ENCODE measurements at places on chromosomes 16 and 17. TPM values are rescaled to one million over a fixed set of nuclear protein-coding genes. Genes with fewer than 3 reads are reported as not detected.

- no peaks in the 10 kb centered on the region for H3K36me3 ChIP-seq
- no peaks in the 10 kb centered on the region for H3K4me1 ChIP-seq
- DNase-seq = no peak
- no peak overlapping the region for H3K27ac ChIP-seq
- H3K4me3 ChIP-seq = no peak overlapping the region
Observed at GRCh38 chr17:67818110-67819002, 6.9 kb upstream of the BPTF start.

DNA sequence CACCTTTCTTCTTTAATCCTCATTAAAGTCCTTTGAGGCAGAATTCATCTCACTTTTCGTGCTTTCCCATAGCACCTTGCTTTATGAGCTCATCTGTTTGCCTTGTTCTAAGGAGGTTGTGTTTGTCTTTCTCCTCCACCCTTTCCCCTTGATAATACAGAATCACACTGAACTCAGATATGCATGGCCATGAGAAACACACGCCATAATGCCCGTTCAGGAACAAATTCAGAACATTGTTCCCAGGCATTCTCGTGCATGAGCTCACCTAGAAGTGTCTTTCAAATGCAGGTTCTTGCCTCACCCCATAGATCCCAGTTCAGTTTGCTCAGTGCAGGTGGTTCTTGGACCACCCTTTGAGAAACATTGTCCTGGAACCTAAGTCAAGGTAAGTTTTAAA, 71.1 kb downstream of the TMEM114 start:
- H3K4me3 ChIP-seq = no peak overlapping the region
- H3K27ac ChIP-seq = peak overlapping the region; percentile 2
- peaks cover 22% of the 10 kb centered on the region for H3K27me3 ChIP-seq

TRIM72 gene
- total RNA-seq = not detected

- peaks cover 16% of the 10 kb centered on the region for H3K4me1 ChIP-seq
- no peaks in the 10 kb centered on the region for H3K27me3 ChIP-seq
- no peaks in the 10 kb centered on the region for H3K36me3 ChIP-seq
Observed at GRCh38 chr17:28476076-28476865, 2.8 kb downstream of the SLC13A2 start.

DNA sequence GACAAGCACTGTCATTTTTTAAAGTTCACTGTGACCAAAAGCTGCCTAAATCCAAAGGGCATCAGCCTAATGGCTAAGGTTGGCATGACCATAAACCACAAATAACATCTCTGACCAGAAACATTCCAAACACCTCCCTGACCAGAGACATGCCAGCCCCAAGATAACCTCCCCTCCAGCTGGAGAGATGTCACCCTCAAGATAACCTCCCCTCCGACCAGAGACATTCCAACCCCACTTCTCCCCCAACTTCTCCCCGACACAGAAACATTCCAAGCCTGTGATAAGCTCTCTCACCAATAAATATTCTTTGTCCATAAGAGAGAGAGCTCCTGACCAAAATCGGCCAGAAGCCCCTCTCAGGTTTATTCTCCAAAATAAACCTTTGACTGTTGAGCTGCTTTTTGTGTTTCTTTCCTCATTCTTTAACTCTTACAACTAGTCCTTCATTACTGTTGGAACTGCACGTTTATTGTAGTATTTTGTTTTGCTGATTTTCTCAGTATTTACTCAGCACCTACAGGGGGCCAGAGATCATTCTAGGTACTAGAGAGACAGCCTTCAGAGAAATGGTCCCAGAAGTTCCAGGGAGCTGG, 325.6 kb downstream of the SLC39A11 start:
- no peaks in the 10 kb centered on the region for H3K27me3 ChIP-seq
- no peak overlapping the region for H3K27ac ChIP-seq

GALNS gene
- 30.2 TPM for total RNA-seq

DNA sequence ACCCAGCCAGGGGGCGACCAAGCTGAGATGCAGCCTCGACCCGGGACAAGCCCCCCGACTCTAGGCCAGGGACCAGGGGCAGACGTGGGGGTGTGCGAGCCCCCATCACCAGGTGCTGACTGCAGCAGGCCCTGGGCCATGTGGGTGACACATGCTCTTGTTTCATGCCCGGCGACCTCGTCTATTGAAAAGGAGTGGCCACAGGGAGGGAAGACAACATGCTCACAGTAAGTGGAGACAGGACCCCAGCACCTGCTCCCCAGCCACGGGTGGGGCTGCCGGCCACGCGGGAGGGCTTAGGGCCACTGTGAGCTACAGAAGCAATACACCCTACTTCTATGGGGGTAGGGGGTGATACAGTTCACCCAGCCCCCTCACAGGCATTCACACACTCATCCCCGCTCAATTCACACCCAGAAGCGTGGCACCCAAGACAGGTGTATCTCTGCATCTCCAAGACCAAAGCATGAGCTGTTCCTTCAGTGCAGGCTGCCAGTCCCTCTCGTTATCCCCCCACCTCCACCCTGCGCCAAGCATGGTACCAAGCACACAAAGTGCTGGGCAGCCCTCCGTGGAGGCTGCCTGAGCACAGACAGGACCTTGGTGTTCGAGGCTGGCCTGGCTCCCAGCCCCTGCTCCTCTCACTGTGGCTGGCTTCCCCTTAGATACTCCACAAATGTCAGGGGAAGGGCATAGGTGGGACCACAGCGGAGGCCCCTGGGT, 13.6 kb downstream of the VASN start:
- no peaks in the 10 kb centered on the region for H3K36me3 ChIP-seq
- DNase-seq = no peak
- H3K27me3 ChIP-seq = no peaks in the 10 kb centered on the region

FKBP10 gene
- total RNA-seq = 249 TPM

TMC8 gene
- total RNA-seq = 0.85 TPM

DNA sequence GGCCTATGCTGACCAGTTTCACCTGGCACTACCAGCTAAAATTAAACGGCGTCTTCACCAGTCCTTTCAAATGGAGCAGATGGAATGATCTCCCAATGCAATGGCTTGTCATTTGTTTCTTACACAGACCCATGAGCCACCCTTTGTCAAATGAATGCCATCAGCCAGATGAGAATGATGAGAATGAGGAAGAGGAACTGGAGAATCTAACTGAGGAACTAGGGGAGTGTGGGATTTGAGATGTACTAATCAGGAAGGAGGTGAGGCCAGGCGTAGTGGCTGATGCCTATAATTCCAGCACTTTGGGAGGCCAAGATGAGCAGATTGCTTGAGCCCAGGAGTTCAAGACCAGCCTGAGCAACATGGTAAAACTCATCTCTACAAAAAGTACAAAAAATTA, 116.4 kb downstream of the HS3ST3A1 start:
- no peak for DNase-seq
- H3K4me1 ChIP-seq = no peaks in the 10 kb centered on the region
- H3K4me3 ChIP-seq = no peak overlapping the region
- no peak overlapping the region for H3K27ac ChIP-seq
- no peaks in the 10 kb centered on the region for H3K27me3 ChIP-seq
- peaks cover under 1% of the 10 kb centered on the region for H3K36me3 ChIP-seq

GRCh38 chr17:61406971-61407911, 7.6 kb downstream of the TBX2 start:
- H3K27ac ChIP-seq = no peak overlapping the region
- H3K27me3 ChIP-seq = peaks cover 72% of the 10 kb centered on the region
- peaks cover 15% of the 10 kb centered on the region for H3K4me1 ChIP-seq
- peaks cover 8% of the 10 kb centered on the region for H3K36me3 ChIP-seq

DNA sequence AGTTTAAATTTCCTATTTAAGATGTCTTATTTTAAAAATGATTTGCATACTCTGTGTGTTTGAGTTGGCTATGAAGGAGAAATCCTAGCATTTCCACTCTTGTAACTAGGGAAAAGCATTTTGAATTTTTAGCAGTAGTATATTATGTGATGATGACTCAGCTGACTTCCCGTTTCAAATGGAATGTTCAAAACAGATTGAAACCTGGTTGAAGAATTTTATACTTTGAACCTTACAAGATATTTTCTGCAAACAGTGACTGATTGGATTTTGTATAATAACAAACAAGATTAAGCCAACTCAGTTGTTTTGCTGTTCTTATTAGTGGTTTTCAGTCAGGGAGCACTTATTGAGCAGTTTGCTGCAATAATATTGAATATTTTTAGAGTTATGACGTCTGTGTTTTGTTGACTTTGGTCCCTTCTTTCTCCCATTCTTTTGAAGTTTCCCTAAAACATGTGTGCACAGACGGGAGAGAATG, 8.0 kb downstream of the TNRC6A start:
- peak overlapping the region; percentile 40 for H3K27ac ChIP-seq
- H3K27me3 ChIP-seq = no peaks in the 10 kb centered on the region
- peaks cover 31% of the 10 kb centered on the region for H3K4me1 ChIP-seq

DNA sequence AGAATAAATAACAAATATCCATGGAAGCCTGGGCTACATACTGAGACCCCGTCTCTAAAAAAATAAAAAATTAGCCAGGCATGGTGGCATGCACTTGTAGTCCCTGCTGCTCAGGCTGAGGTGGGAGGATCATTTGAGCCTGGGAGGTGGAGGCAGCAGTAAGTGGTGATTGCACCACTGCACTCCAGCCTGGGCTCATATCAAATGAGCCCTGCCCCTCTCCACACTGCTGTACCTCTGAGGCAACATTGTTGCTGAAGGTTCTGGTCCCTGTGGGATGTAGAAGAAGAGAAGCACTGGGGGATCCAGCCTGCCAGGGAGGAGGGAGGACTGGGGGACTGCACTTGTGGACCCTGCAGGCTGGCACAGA, 11.4 kb upstream of the ARHGAP23 start:
- H3K4me1 ChIP-seq = peaks cover 3% of the 10 kb centered on the region
- H3K27me3 ChIP-seq = peaks cover 31% of the 10 kb centered on the region
- peak overlapping the region; percentile 48 for H3K27ac ChIP-seq

GRCh38 chr17:44280392-44280937, 12.5 kb upstream of the SLC4A1 start:
- H3K4me3 ChIP-seq = no peak overlapping the region
- peaks cover 6% of the 10 kb centered on the region for H3K27me3 ChIP-seq
- H3K4me1 ChIP-seq = no peaks in the 10 kb centered on the region
- DNase-seq = no peak

DNA sequence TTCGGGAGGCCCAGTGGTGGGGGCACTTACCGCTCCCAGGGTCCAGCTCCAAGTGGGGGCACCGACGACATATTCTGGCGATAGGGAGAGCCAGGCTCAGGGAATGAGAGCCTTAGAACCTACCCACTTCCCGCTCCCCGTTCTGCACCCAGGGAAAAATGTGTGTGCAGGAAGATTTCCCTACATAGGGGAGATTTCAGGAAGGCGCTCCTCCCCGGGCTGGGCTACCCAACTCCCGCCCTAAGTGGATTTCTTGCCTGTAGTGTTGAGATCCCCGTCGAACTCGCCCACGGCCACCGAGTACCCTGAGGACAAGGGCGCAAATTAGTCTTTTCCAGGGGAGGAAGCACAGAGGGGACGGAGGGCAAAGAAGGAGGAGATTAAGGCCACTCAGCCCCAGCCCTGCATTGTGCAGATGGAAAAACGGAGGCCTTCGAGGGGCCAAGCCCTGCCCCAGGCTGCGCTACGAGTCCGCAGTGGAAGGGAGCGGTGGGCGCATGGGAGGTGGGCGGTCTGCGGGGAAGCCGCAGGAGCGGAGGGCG, 5.1 kb downstream of the ITGA2B start:
- no peak overlapping the region for H3K27ac ChIP-seq
- peak overlapping the region; percentile 86 for H3K4me3 ChIP-seq
- H3K27me3 ChIP-seq = peaks cover 35% of the 10 kb centered on the region
- H3K36me3 ChIP-seq = no peaks in the 10 kb centered on the region

HS3ST2 gene
- 0.12 TPM for total RNA-seq

DNA sequence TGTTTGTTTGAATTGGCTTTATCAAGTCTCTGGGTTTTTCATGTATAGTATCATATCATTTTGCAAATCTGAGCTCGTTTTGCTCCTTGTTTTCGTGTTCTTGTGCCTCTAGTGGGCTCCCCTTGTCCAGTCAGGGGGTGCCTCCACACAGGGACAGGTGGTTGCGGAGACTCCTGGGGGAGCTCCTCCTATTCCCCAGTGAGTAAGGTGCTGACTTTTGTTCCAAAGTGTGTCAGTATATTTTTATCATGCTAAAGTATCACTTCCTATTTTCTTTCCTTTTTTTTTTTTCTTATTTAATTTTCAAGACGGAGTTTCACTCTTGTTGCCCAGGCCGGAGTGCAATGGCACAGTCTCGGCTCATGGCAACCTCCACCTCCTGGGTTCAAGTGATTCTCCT, 30.3 kb upstream of the IL17C start:
- H3K36me3 ChIP-seq = peaks cover 5% of the 10 kb centered on the region
- no peak overlapping the region for H3K27ac ChIP-seq
- H3K4me3 ChIP-seq = no peak overlapping the region
- DNase-seq = no peak
- H3K27me3 ChIP-seq = no peaks in the 10 kb centered on the region

- H3K4me1 ChIP-seq = peaks cover 13% of the 10 kb centered on the region
- DNase-seq = no peak
- no peaks in the 10 kb centered on the region for H3K36me3 ChIP-seq
- no peak overlapping the region for H3K27ac ChIP-seq
Observed at GRCh38 chr17:32962320-32962711, 29.3 kb upstream of the SPACA3 start.

- peaks cover 3% of the 10 kb centered on the region for H3K36me3 ChIP-seq
- peaks cover 4% of the 10 kb centered on the region for H3K4me1 ChIP-seq
- H3K27ac ChIP-seq = peak overlapping the region; percentile 39
- DNase-seq = peak; percentile 78
Observed at GRCh38 chr17:40191237-40192208, 14.3 kb downstream of the RAPGEFL1 start.

DNA sequence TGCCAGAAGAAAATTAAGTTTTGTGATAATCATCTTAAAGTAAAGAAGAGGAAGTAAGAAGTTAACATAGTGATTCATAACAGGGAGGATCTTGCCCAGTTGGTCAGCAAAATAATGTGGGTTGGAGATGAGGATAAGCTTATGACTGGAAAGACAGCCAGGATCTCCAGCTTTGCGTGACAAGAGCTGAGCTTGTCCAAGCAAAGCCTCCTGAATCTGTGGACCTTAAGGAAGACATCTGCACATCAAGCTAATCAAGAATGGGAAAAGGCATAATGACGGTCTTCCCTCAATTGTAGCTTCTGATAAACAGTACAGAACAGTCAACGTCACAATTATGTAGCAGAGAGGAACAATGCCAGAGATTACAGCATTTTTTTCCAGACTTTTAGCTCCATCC, 744.7 kb upstream of the GOT2 start:
- no peak for DNase-seq
- no peak overlapping the region for H3K4me3 ChIP-seq
- H3K27ac ChIP-seq = no peak overlapping the region
- no peaks in the 10 kb centered on the region for H3K4me1 ChIP-seq
- no peaks in the 10 kb centered on the region for H3K36me3 ChIP-seq

CIAPIN1 gene
- total RNA-seq = 68.2 TPM

DNA sequence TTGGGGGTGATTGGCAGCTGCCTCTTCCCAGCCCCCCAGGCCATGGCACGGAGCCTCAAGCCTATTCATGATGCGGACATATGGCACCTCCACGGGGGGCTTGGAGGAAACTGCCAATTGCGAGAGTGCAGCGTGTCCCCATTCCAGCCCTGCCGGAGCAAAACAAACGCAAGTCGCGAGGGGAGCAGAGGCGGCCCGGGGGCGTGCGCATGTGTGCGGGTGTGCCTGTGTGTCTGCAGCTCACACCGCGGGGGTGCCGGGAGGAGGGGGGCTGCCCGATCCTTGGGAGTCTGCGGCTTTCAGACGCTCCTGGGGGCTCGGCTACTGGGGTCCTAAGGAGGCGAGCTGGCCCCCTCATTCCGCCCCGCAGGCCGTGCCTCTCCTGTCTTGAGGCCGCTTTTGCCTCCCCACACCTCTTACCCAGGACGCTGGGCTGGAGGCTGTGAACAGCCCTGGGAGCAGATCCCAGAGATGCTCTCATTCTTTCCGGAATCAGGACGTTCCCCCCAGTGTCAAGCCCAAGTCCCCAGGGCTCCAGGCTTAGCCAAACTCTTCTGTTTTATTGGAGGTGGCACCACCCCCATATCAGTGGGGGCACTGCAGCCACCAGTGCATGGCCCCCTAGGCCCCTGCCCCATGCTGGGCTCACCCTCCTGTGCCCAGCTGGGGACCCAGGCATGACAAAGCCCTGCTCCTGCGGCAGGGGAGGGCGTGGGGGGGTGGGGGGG, 29.1 kb downstream of the ENDOV start:
- H3K36me3 ChIP-seq = no peaks in the 10 kb centered on the region
- no peaks in the 10 kb centered on the region for H3K4me1 ChIP-seq
- no peak for DNase-seq

KRT16 gene
- total RNA-seq = 1.5 TPM

All from type B pancreatic cell (in vitro differentiated cells).